Globus pallidus (tissue), 1 donor: ENCODE measurements at places on chromosomes 1 and 21.

DNA sequence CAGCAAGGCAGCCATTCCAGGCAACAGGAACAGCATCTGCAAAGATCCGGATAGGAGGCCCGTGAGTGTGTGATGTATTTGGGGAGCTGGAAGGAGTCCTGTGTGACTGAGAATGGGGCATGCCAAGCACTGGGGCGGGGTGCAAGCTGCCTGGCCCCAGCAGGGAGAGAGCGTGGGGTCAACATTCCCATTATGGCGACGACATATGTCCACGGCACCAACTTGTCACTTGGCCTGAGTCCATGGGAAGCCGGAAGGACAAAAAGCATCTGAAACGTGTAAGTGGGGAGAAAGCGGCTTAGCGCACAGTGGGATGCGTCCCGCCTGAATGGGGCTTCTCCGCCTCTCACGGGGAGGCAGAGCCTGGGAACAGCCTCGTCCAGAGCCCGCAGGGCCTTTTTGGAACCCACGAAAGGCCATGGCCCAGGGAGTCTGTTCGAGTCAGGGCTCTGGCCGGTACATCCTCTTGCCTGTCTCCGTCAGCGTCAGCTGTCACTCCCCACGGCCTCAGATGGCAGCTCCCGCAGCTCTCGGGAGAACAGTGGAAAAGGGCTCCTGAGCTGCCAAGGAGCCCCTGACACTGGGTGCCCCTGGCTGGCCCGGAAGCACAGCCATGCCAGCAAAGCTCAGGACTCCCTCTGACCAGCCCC, 12.4 kb downstream of the EPHB2 start:
- no peak for DNase-seq

DNA sequence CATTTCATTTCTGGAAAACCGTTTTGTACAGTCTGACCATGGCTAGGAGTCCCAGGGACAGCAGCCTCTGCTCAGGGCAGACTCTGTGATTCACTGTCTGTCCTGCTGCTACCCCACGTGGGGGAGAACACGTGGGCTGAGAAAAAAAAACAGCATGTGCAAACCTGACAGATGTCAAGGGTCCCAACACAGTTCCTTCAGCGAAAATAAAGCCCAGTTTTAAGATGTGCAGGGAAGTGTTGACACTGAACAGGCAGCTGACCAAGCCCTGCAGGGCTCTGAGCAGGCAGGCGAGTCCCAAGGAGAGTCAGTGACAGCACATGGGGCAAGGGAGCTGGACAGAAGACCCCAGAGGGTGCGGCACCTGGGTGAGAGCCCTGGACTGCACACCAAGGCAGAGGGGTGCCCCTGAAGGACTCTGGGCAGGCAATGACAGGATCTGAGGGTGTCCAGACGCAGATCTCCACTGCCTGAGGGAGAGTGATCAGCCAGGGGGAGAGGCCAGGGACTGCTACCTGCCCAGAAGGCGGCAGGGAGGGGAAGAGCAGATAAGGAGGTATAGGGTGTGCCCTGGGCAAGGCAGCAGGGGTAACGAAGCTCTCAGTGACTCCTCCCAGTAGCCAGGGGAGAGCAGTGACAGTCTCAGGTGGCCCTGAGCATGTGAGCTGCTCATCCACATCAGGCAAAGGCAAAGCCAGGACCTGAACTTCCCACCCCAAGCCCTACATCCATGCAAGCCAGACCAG, 5.1 kb upstream of the SPATC1L start:
- DNase-seq, result peak; percentile 38

DNA sequence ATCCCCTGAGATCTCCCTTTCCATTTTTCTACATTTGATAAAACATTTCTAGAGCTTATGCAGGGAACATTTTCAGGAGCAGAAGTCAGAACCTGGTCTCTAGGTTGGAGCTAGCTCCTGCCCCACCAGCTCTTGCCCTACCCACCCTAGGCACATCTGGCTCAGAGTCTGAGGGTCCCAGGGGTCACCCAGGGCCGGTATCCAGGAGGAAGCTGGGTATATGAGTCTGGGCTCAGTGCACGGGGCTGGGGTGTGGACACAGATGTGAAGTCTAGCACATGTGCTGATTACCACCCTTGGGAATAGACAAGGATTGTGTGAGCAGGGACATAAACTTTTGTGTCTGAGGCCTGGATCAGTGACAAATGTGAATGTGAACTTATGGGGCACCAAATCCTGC, 95.4 kb downstream of the MATN1 start:
- DNase-seq, result no peak

- DNase-seq, result peak; percentile 95
Measured at GRCh38 chr21:37072274-37072987, 440 bp downstream of the PIGP start.

DNA sequence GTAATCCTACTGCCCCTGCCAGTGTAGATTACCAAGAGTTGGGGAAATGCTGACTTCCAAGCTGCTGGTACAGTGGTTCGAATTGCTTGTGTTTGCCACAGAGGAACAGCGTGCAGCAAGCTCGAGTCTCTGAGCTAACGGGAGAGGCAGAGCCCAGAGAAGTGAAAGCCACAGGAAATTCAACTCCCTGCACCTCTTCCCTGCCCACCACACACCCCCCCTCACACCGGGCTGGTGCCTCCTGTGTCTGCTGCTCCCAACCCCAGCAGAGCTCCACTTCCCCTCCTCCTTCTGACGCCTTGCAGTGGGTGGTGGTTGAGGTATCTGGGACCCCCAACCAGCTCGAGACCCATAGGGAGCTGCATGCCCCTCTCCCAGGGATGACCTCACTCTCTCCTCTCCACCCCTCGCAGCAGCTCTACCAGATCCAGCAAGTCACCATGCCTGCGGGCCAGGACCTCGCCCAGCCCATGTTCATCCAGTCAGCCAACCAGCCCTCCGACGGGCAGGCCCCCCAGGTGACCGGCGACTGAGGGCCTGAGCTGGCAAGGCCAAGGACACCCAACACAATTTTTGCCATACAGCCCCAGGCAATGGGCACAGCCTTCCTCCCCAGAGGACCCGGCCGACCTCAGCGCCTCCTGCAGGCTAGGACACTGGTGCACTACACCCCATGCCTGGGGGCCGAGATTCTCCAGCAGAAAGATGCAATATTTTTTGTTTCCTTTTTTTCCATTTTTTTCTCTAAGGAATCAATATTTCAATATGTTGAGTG, 13.1 kb upstream of the KCNQ4 start:
- no peak for DNase-seq

- DNase-seq, result no peak
Measured at GRCh38 chr1:192933744-192934143, 124.9 kb downstream of the RGS2 start.

- no peak for DNase-seq
Measured at GRCh38 chr1:217781056-217781455, 149.9 kb downstream of the SPATA17 start.

DNA sequence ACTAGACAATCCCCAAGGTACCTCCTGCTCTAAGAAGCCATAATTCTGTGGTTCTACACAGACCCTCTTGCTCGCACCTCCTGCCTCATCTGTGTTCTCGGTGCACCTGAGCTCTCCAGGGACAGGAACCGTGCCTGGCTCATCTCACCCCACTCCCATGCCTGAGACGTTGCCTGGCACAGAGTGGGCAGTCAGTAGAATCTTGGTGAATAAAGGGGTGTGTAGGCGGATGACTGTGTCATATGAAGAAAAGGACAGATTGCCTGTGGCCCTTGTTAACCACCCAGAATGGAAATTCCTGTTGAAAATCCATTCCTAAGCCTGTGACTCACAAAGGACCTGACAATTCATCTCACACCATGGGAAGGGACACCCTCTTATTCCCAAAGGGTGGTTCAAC, 92.9 kb downstream of the KCNN3 start:
- no peak for DNase-seq

DNA sequence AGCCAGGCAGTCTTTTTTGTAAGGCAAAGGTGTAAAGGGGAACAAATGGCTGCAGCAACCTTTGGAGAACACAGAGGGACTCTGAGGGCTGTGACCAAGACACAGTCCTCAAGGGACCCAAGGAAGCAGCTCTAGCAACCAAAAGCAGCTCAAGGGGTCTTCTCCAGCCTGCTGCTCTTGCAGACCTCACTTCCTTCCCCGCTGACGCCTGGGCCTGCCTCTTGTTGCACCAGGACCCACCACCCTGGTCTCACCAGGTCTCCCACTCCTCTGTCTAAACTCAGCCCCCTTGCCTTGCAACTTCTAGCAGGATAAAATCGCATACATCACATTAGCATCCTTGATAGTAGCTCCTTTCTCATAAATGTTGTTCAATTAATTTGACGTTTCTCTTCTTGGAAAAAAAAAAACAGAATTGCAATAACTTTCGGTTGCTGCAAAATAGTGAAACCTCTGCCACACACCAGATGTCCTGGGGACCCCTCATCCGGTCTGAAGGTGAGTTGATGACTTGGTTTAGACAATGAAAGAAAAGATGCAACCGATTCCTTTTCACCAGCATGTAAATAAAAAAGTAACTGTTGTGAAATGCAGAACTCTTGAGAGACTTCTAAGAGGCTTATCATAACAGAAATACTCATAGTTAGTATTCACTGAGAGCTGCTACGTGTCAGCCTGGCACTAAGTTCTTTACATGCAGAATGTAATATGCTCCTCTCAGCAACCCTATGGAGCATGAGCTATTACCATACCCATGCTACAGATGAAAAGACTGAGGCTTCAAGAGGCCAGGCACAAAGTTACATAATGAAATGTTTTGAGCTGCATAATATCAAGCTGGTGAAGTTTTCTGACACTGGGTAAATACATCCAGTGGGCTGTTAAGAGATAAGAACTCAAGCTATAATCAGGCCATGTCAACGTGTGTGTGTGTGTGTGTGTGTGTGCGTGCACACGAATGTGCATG, 58.5 kb downstream of the UMODL1 start:
- no peak for DNase-seq

DNA sequence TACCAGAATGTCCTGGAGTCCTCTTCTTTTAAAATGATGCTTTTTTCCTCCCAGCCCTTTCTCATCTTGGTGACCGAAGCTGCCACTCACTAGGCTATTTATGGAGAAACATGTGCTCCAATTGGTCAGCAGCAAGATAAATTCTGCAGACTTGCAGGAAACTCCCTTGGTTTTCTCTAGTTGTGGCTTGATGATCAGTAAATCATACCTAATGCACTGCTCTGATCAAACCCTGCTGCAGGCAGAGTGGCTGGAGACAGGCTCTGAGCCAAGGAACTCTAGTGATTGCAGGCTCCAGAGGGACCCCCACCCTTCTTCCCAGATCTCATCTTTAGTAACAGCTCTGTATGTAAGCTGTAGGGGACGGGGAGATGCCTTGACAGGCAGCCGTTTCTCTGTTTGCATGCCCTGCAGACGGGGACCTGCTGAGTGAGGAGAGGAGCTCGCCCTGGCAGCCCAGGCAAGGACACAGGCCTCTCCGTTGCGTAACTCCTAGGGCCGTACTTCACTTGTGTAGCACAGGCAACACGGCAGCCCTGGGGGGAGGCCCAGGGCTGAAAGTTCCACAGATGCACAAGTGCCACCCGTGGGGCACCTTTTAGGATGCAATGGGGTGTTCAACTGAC, 14.5 kb downstream of the SLC6A17 start:
- no peak for DNase-seq

DNA sequence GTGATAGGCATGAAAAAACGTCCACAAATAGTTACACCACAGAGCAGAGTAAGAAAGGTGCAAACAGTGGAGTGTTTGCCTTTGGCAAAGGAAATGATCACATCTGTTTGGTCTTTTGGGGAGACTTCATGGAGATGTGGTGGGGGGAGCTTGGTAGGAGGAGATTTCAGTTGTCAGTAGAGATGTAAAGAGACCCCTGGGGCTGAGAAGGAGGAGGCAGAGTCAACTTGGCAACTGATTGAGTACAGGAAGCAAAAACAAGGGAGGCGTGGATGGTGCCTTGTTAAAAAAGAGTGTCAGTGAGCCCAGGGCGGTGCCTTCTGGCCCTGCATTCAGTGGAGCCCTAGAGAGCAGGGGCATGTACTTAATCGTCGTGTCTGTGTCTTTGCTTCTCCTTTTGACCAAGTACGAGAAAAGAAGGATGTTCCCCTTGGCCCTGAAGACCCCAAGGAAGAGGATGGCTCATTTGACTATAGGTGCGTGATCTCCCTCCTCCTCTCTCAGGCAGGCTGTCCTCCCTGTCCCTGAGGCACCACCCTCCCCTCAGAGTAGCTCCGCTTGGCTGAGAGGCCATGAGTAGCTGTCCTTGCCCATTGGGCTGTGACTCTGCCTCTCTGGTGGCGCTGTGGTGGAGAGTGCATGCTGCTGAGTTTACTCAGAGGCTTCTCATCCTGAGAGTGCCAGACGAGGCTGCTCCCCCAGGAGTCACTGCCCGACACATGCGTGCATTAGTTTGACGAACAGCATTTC, 30.4 kb upstream of the CNTN2 start:
- no peak for DNase-seq

GRCh38 chr1:117339866-117340700, 27.2 kb upstream of the MAN1A2 start:
- no peak for DNase-seq

- DNase-seq, result no peak
Measured at GRCh38 chr1:245225322-245226202, 70.8 kb downstream of the KIF26B start.

DNA sequence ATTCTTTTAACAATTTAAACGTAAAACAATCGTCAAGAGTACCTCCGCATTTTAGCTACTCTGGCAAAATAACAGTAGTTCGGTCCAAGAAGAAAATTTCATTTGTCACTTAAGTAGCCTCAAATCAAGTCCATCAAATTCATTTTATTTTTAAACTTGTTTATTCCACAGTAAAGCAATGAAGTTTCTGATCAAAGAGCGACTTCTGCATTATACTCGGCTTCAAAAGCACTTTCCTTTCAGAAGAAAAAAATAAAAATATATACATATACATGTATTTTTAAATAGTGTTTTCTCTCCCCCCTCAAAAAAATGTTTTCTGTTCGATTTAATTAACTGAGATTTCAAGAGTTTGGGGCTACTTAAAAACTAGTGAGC, 115.0 kb downstream of the RERE start:
- no peak for DNase-seq

- DNase-seq, result no peak
Measured at GRCh38 chr1:8813016-8813763, 4.2 kb downstream of the RERE start.

DNA sequence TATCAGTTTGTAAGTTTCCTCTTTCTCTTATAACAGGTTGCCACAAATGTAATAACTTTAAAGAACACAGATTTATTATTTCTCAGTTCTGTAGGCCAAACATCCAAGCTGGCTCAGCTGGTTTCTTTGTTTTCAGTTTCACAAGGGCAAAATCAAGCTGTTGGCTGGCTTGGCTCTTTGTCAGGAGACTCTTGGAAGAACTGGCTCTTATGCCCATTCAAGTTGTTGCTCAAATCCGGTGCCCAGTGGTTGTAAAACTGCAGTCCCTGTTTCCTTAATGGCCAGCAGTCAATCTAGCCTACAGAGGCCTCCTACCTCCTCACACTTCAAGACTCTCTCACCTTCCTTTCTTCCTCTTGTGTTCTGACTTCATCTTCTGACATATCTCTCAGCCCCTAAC, 1171.0 kb downstream of the MRPL39 start:
- peak; percentile 26 for DNase-seq
